ENCODE measurements at places on chromosomes 1 and 21.

GRCh38 chr1:151809985-151810556, 4.9 kb upstream of the LINGO4 start:
- no peak for DNase-seq

GRCh38 chr1:201637282-201638079, 98.6 kb downstream of the NAV1 start:
- DNase-seq = no peak

DNA sequence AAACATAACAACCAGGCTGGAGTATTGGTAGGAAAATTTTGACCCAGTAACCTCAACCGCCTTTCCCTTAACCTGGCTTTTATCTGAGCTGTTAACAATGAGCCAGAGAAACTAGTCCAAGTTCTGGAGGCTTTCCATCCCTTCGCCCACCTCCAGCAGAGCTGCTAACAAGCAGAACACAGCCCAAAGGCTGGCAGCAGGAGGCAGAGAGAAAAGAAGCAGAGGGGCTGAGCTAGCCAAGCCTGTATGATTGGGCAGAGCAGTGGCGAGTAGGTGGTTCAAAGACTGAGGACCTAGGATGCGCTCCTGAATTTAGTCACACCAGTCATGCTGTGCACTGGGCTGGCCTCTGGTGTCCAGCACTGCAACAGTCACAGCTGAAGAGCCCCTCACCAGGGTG, 123.0 kb downstream of the TNR start:
- DNase-seq = no peak

DNA sequence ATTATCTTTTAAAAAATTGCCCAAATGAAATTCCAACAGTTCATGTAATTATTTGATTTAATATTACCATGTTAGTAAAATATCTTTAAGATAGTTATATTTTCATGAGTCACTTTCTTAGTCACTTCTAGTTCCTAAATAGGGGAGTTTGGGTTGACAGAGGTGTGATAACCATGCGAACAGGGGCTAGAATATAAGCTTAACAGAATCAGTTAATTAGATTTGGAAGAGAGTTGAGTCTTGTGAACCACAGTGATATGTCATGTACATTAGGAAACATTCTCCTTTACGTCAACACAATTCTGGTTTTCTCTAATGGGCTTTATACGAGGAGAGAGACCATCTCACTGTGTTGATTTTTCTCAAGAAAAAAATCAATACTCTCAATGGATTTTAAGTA, 64.8 kb upstream of the ZNF281 start:
- DNase-seq = no peak

DNA sequence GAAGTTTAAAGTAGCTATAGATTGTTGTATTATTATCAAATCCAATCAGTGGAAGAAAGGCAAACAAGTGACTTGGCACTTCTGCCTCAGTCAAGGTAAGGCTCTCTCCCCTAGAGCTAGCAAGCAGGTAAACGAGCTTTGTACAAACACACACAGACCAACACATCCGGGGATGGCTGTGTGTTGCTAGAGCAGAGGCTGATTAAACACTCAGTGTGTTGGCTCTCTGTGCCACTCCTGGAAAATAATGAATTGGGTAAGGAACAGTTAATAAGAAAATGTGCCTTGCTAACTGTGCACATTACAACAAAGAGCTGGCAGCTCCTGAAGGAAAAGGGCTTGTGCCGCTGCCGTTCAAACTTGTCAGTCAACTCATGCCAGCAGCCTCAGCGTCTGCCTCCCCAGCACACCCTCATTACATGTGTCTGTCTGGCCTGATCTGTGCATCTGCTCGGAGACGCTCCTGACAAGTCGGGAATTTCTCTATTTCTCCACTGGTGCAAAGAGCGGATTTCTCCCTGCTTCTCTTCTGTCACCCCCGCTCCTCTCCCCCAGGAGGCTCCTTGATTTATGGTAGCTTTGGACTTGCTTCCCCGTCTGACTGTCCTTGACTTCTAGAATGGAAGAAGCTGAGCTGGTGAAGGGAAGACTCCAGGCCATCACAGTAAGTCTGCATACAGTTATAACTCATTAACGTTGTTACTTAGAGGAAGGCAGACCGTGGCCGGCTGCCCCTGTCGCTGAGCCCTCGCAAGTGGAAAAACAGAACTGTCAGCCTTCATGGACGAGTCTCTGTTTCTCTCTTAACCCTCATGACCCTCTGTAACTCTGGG, at the start of gene PALMD:
Gene PALMD, plus strand, starts transcription at position 415 of the 833 bp plus-strand sequence. Its CDS starts 205 bp downstream, at position 620.
- DNase-seq = no peak

GRCh38 chr1:3785045-3785444, 11.3 kb downstream of the LRRC47 start:
- DNase-seq = no peak

DNA sequence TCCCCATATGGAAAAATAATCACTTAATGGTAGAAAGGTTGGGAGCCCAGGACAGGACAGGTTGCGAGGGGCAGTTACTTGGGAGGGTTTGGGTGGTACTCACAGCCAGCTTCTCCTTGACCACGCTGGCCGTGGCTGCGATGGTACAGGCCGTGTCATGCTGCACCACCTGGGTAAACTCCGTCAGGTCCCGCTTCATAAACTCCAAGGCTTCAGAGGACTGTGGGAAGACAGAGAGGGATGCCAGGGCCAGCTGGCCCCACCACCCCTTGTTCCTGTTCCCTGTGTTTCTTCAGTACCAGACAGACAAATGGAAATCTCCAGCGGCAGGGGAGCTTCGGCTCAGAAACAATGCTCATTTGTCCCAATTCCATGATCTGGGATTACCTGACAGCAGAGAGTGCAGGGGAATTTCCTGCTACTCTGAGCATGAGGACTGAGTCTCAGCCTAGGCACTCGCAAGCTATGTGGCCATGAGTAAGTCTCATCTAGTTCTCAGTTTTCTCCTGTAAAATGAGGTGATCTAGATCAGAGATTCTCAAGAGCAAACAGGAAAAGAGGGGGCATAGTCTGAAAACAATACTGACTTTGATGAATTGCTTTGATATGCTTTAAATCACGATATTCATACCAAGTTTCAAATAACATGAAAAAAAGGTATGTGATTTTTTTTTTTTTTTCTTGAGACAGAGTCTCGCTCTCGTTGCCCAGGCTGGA, 7.4 kb downstream of the BSDC1 start:
- no peak for DNase-seq

GRCh38 chr1:54325703-54326461, 80.3 kb downstream of the SSBP3 start:
- no peak for DNase-seq

DNA sequence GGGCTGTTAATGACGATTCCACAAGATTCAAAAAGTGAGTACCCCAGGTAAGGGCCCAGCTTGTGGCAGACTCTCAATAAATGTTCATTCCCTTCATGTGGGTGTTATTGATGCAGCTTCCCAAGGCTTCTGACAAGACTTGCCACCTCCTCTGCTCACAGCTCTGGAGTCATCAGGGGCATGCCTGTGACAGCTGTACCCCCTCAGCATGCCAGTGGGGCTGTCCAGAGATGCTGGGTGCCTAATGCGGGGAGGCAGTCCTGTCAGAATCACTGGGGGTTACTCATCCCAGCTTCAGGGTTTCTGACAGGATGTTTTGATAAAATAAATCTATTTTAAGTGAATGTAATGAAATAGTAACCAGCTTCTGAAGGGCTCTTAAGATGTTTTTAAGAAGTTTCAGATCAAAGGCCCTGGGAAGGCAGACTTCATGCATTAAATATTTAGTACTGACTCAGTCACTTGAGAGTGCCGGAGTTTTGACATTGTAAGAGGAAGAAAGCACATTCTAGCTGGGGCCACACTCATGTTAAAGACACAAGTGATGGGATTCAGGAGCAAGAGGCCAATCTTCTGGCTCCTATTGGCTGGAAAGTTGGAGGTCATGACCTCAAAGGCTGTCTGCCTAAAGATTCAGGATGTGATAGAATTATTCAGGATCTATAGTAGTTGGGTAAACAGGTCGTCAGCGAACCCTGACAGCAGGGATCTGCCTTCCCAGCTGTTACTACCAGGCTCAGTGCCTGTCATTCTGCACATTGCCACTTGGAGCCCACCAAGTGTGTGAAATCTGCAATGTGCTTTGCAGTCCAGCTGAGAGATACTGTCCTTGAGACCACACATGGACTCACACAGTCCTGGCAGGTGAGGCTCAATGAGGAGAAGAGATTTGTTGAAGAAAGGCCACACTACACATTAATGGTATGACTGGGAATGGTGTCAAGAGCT, 239.6 kb upstream of the BEND5 start:
- no peak for DNase-seq

- no peak for DNase-seq
Observed at GRCh38 chr1:166918088-166918955, 42.3 kb upstream of the TADA1 start.

DNA sequence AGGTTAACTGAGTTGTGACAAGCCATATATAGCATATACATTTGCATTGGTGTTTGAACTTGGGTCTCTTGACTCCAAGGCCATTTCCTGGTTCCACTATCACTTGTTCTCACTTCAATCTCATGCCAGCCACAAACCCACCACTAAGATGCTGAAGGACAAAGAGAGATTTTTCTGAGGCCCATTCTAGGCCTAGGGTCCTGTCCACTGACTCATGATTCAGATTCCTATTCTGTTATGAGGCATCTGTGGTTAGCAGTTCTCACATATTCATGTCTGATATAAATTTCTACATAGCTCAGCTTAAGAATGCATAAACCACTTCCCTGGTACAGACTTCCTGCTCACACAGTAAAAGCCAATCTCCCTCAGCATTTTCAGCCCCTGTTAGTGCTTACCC, 326.1 kb upstream of the BEND5 start:
- DNase-seq = no peak

- no peak for DNase-seq
Observed at GRCh38 chr1:189851806-189852367, 625.8 kb downstream of the BRINP3 start.

- no peak for DNase-seq
Observed at GRCh38 chr1:214067397-214067796, 79.6 kb downstream of the PROX1 start.

GRCh38 chr1:5225707-5226704, 571.6 kb downstream of the AJAP1 start:
- no peak for DNase-seq

- no peak for DNase-seq
Observed at GRCh38 chr1:44263568-44264450, 50.5 kb downstream of the DMAP1 start.

- no peak for DNase-seq
Observed at GRCh38 chr1:206470692-206471414, 577 bp downstream of the IKBKE start.

- DNase-seq = no peak
Observed at GRCh38 chr1:31548534-31548906, 27.8 kb upstream of the TINAGL1 start.

GRCh38 chr1:37704966-37705365, 12.7 kb downstream of the CDCA8 start:
- DNase-seq = no peak

- no peak for DNase-seq
Observed at GRCh38 chr21:44356636-44357035, 3.2 kb downstream of the TRPM2 start.

- DNase-seq = no peak
Observed at GRCh38 chr1:6162773-6163172, 17.3 kb downstream of the CHD5 start.

DNA sequence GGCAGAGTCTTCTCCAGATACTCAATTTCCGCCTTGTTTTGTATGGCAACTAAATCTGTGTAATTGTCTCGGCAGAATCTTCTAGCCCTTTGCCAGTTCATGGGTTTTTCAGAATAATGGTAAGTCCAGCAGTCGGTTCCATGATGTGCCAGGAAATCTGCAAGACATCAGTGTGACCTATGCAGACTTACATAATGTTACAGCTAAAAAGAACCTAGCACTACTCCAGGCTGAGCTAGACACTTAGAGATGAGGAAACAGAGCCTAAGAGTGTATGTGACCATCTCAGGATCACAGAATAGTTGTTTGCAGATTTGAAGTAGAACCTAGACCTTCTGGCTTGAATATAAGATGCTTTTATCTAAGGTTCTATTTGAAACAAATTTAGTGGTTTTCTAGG, 2.8 kb downstream of the SELL start:
- DNase-seq = no peak

- DNase-seq = no peak
Observed at GRCh38 chr1:11985851-11986250, 5.6 kb downstream of the MFN2 start.

DNA sequence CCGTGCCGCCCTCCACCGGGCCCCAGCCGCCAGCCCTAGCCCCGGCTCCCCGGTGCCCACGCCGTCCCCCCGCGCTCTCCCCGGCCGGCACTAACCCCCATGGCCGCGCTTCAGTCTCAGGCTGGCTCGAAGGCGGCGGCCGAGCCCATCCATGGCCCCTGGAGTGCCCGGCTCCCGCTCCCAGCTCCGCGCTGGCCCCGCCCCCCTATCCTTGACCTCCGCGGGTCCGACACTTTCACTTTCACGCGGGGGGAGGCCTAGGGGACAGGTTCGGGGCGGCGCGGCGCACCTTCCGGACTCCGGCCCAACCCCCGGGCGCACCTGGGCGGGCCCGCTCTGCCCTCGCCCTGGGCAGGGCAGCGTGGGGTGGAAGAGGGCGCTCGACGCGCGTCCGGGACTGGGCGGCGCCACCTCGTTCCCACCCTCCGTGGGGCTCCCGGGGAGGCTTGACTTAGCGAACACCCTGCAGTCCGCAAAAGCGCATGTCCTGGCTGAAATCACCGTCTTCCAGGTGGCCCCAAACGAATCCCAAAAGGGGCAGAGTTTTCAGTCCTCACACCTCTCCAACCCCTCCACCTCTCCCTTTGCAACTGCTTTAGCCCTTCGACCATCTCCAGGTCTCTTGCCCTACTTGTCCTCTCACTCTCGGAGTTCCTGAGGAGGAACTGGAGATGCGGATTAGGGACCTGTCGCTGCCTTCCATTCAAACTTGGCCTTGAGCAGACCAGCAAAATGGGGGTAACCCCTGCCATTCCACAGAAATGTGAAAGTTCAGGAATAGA, 3.9 kb upstream of the DENND2D start:
- peak; percentile 78 for DNase-seq

DNA sequence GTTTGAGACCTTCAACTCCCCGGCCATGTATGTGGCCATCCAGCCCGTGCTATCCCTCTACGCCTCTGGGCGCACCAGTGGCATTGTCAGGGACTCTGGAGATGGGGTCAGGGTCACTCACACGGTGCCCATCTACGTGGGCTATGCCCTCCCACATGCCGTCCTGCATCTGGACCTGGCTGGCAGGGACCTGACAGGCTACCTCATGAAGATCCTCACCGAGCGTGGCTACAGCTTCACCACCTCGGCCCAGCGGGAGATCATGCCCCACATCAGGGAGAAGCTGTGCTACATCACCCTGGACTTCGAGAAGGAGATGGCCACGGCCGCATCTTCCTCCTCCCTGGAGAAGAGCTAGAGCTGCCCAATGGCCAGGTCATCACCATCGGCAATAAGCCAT, 36.5 kb upstream of the ZP4 start:
- no peak for DNase-seq

GRCh38 chr1:65289449-65289848, 19.9 kb upstream of the DNAJC6 start:
- no peak for DNase-seq

DNA sequence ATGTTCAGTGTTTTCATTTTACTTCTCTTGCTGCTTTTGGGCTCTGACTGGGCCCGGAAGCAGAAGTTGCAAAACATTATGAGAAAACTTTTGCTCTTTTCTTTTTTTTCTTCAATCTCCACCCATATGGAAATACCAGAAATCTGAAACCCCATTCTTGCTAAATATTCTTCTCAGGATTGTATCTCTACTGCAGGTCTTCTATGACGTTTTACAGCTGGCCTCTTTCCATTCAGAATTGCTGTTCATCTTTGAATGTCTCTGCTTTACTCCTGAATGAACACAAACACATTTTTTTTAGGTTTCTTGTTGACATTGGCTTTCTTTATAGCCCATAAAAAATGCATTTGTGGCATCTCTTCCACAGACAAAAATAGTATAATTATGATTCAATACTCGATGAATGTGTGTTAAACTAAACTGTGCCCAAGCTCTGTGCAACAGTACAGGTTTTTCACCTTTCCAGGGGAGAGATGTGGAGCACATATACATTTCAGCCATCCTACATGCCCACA, 18.8 kb downstream of the PTPRC start:
- no peak for DNase-seq
